Stimulated activated CD8-positive, alpha-beta memory T cell treated with anti-CD3 and anti-CD28 coated beads, Interleukin-12 subunit alpha, Interleukin-12 subunit beta, amount 100 ng/mL, for 4 hours (primary cell): ENCODE measurements at places on chromosomes 6 and 20.
A peak's percentile ranks its signal among the peaks of the same experiment; 100 is the strongest.

DNA sequence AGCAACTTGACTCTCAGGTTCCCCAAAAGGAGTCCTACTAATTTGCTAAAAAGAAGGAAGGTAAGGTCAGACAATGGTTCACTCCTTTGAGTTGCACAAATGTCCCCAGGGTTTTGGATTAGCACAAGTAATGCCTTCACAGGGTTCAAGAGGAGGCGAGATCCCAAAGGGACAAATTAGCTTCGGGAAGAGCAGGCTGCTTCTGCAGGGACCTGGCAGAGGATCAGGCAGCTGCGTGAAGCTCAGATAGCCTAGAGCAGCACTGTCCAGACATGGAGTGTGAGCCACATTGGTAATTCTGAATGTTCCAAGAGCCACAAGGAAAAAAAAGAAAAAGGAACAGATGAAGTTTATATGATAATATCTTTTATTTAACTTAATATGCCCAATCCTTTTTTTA, 115.4 kb downstream of the CFAP61 start:
- no peak for DNase-seq

DNA sequence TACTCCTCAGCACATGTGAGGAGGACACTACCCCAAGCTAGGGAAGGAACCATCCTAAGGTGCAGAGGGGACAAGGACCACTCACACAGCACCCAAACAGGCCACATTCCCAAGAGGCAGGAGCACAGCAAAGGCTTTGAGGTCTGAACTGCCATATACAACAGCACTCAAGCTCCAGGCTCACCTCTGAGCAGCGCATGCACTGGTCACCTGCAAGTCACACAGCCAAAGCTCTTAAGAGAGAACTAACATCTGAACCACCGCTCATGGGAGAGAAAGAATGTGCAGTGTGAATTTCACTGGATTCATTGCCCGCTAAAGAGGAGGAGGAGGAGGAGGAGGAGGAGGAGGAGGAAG, 31.0 kb downstream of the NPEPL1 start:
- DNase-seq: no peak

- no peak for DNase-seq
These were observed 427.1 kb upstream of the NOX3 start for GRCh38 chr6:155882527-155883333.

- DNase-seq: no peak
These were observed 774.5 kb downstream of the EYS start for GRCh38 chr6:64932486-64932885.

DNA sequence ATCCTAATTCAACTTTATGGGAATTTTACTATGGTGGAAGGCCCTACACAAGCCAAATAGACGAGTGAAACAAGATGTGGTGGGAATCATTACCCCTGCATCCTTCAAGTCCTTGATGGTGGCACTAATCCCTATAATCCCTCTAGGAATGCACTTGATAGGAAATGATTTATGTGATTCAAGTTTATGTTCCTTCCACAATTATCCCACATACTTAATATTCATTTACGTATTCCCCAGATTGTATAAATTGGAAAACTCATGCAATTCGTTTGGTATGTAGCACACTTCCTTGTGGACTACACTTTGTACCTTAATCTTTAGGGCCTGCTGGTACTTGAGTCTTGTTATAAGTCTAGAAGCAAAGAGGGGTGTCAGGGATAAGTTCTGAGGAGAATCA, 40.8 kb downstream of the PKIB start:
- no peak for DNase-seq

DNA sequence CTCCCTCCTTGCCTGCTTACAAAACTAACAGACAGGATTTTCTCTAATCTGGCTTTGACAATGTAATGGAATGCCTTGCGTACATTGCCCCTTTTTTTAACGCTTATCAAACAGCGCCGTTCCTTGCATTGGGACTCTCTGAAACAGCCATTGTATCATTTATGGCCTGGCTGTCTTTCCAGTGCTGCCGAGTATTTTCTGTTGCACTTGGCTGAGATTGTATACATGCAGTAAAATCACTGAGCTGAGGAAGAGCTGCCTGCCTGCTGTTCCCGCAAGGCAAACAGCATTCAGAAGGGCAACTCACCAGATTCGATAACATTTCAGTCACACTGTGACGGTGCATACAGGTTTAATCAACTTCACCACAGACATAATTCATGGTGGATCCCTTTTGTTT, 106.0 kb downstream of the SH3BGRL2 start:
- no peak for DNase-seq

DNA sequence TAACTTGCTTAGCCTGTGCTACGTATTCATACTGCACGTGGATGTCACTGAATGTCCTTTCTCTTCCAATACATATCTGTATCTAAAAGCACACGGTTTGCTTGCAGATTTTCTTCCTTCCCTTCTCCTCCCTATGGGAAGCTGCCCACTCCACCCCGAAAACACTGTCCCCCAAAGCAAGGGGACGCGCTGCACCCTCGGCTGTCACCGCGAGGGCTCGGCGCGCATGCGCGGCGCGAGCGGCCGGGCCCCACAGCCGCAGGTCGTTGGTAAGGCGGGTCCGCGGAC, 659 bp downstream of the TMX4 start:
- DNase-seq: peak; percentile 55

DNA sequence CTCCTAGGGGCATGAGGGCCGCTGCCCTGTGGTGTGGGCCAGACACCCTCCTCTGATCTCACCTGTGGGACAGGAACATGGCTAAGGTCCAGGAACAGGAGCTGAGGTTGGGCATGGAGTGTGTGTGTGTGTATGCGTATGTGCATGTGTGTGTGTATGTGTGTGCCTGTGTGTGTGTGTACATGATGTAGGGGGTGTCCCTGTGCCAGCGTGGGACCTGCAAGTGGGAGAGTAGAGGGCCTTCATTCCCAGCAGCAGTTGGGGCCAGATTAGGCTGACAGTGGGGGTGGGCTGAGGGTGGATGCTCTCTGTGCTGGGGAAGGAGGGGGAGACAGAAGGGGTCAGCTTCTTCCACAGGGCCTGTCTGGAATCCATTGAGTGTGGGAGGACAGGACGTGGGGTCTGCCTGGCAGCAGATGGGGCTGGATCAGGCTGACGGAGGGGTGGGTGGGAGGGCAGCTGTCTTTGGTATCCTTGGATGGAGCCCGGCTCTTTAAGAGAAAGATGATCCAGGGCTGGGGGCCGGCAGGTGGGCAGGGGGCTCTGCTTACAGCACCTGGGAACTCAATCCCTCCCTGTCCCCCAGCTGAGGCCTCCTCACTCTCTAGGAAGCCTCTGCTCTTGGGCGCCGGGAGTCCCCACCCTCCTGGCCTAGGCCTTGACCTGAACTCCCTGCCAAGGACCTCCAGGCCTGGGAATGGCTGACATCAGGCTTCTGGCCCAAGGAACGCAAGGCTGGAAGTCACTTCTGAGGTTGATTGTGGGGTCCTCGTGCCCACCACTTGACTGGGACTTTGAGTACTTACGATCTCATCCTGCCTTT, 44.0 kb downstream of the SPDEF start:
- DNase-seq: no peak

GRCh38 chr6:149646599-149646998, 1.9 kb downstream of the KATNA1 start:
- DNase-seq: no peak

DNA sequence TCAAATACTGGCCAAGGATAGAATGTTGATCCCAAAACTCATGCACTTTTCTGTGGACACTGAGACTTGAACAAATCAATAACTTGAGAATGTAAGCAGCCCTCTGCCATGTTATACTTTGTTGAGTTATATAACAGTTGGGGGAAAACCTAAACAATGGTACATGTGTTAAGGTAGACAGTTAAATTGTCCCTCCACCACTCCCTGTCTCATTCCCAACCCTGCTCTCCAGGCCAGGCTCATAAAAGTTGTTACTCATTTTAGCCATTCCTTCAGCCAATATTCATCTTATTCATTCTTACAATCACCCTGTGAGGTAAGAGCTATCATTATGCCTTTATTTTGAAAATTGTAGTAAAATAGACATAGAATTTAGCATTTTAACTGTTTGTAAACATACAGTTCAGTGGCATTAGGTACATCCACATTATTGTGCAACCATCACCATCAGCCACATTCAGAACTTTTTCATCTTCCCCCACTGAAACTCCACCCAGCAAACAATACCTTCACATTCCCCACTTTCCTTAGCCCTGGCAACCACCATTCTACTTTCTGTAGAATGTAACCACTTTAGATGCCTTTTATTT, 38.2 kb upstream of the IER3 start:
- no peak for DNase-seq

DNA sequence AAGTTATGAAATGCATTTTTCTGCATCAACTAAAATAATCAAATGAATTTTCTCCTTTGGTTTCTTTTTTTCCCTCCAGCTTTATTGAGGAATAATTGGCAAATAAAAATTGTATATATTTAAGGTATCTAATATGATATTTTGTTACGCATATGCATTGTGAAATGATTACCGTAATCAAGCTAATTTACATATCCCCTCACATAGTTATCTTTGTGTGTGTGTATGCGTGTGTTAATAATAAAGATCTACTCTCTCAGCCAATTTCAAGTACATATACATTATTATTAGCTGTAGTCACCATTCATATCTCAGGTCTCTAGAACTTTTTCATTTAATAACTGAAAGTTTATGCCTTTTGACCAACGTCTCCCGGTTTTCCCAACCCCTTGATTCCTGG, 61.1 kb downstream of the SYCP2L start:
- no peak for DNase-seq

GRCh38 chr6:159687341-159687740, 5.7 kb downstream of the SOD2 start:
- DNase-seq: no peak

DNA sequence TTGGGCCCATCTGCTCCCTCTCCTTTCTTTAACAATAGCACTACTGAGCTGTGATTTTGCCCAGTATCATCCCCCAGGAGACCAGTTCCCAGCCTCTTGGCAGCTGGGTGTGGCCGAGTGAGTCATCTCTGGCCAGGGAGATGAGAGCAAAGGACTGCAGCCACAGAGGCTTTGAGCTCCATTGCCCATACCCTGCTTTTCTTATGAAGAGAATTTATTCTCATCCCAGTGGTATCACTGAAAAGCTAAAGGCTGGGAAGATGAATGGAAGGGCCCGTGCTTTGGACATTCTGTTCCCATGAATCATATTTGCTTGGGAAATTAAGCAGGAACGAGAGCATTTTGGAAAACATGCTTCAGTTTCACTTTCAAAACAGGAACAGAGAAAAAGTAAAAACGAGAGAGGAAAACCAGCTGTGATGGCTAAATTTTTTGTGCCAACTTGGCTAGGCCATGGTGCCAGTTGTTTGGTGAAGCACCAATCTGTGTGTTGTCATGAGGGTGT, 14.9 kb downstream of the CST3 start:
- no peak for DNase-seq

DNA sequence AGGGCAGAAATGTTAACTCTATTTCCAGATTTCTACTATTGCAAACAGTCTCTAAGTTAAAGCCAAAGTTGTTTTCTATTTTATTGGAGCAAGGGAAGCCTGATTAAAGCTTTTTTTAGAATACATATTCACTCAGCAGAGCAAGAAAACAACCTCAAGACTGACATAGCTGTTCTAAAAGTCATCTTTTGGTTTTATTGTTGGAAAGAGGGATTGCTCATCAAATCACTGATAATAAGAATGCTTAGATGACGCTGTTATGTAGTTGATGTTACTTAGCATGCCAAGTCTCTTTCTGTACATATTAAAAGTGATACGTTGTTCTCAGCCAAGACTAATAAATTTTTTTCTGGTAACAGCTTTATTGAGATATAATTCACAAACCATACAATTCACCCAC, 172.6 kb upstream of the LAMA2 start:
- DNase-seq: no peak

DNA sequence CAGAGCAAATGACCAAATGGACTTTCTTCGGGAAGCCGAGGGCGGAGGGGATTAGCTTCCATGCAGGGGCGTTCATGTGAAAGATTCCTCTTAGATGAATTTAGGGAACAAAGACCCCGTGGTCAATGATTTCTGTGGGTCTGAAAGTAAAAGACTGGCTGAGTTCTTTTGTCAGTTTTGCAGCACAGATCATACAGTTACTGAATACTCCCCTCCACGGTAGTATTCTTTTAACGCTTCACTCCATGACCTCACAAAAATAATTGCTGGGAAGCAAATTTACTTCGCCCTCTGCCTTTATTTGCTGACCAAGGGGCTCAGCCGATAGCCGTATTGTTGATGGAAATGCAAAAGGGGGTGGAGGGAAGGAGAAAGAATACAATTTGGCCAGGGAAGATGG, 86.0 kb upstream of the SALL4 start:
- no peak for DNase-seq

GRCh38 chr6:151577257-151577656, 83.4 kb downstream of the CCDC170 start:
- DNase-seq: no peak

DNA sequence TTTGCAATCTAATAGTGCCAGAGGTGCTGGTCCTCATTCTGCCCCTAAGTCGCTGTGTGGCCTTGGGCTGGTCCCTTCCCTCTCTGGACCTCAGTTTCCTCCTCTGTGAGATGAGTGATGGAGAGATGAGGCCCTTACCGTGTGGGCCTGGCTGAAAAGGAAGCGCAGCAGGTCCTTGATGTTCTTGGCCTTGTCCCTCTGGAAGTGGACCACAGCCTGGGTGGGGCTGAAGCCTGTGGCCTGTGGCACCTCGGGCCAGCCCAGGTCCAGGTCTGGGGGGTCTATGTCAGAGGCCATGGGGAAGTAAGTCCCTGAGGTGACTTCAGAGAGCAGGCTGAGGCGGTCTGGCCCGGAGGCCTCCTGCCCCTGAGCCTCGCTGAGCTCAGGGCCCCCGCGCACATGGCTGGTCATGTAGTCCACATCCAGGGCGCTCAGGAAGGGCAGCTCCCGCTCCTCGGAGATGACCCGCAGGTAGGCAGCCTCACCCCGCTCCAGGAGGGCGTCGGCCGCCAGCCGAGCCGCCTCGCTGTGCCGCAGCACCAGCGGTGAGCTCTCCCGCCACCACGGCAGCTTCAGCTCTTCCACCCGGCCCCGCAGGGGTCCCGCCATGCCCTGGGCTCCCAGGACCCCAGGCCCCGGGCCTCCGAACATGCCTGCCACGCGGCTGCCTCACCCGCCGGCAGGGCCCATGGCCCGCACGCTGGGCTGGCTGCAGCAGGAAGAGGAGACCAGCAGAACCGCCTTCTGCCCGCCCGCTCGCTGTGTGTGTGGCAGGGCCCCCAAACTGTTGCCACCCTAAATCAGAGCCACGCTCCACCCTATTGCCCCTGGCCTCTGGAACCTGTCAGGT, at the start of gene FAM83C:
Gene FAM83C, minus strand, starts transcription at position 772 of the 850 bp plus-strand sequence. Its CDS starts 121 bp downstream, at position 651.
- no peak for DNase-seq

DNA sequence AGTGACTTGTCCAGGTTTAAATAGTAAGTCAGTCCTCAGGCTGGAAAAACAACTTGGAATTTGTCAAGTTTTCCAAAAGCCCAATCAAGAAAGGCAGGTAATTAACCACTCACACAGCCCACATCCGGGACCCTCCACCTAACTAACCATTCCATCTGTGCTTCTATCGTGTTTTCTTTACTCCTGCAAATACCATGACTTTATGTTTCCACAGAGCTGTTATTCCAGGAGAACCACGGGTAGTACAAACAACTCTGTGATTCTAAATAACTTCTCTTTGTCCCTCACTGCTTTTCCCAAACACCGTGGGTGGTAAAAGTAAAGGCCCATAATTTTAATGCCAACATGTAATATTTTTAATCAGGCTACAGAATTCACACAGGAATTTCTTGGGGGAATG, 49.6 kb upstream of the NT5E start:
- DNase-seq: no peak
